ENCODE measurements at places on chromosomes 16 and 17. TPM values are rescaled to one million over a fixed set of nuclear protein-coding genes. Genes with fewer than 3 reads are reported as not detected.

GRCh38 chr17:79993390-79994227 lies 42.1 kb downstream of the TBC1D16 start:
- peak; percentile 94 for DNase-seq
- H3K4me3 ChIP-seq, result peak overlapping the region; percentile 38
- H3K4me1 ChIP-seq, result peaks cover 15% of the 10 kb centered on the region
- H3K27ac ChIP-seq, result no peak overlapping the region

DNA sequence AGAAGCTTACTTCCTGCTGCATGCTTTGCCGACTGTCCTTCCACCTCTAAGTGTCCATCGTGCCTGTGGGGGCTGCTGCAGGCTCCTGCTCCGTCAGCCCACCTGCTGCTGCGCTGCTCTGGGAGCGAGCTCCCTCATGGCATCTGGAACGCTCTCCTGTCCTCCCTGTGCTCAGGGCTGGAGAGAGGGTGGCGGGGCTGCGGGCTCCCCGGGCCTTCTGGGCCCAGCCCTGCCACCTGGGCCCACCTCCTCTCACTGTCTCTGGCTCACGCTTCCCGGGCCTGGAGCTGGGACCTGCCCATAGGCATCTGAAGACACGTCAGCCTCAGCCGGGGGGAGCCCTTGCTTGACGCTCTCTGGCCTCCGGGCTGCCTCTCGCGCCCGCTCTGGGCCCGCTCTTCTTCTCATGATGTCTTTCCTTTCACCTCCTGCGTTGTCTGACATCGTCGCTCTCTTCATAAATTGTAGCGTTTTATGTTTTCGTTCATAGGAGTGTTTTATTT lies 27.0 kb downstream of the NME3 start:
- H3K4me1 ChIP-seq, result no peaks in the 10 kb centered on the region
- no peak for DNase-seq
- no peak overlapping the region for H3K27ac ChIP-seq
- H3K4me3 ChIP-seq, result no peak overlapping the region

DNA sequence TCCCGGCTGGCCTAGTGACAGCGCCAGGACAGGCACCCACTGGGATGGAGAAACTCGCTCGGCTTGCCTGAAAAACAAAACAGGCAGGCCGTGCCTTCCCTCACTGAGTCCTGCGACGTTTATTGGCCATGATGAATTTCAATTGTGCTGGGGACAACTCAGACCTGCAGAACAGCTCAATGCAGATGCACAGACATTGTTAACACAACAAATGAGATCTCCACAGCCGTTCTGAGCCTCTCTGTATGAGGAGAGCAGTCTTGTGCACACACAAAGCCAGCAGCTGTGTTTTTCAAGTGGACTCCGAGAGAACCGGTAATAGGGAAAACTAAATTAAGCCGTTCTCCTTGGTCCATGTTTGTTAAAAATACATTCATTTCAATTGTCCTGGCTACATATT lies 15.9 kb downstream of the SHISA6 start:
- no peaks in the 10 kb centered on the region for H3K36me3 ChIP-seq
- H3K4me1 ChIP-seq, result no peaks in the 10 kb centered on the region
- H3K27me3 ChIP-seq, result no peaks in the 10 kb centered on the region
- H3K4me3 ChIP-seq, result no peak overlapping the region
- DNase-seq, result no peak

- H3K27me3 ChIP-seq, result no peaks in the 10 kb centered on the region
- peaks cover 5% of the 10 kb centered on the region for H3K4me1 ChIP-seq
- no peaks in the 10 kb centered on the region for H3K36me3 ChIP-seq
- peak; percentile 66 for DNase-seq
- no peak overlapping the region for H3K4me3 ChIP-seq
Measured at GRCh38 chr17:33164169-33164881, 128.8 kb downstream of the ASIC2 start.

DNA sequence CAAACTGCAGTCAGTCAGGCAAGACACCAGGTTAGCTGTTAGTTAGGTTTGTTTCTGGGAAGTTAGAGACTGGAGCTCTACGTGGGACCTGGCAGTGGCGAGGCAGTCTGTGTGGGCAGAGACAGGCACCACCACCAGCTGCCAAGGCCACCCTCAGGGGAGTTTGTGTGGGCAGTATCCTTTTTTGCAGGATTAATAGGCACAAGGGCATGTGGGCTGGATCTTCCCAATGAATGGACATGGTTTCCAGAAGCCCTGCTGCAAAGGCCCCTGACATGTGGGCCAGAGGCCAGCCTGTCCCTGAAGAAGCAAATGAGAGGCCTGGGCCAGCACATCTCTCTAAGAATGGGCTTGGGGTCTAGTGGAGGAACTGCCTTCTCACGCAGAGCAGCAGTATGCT lies 19.2 kb upstream of the SREBF1 start:
- no peak overlapping the region for H3K27ac ChIP-seq
- DNase-seq, result peak; percentile 63

- peaks cover 25% of the 10 kb centered on the region for H3K4me1 ChIP-seq
- H3K4me3 ChIP-seq, result peak overlapping the region; percentile 44
Measured at GRCh38 chr17:42536372-42537155, 523 bp downstream of the NAGLU start.

GRCh38 chr17:58189436-58190146 lies 2.9 kb upstream of the EPX start:
- no peaks in the 10 kb centered on the region for H3K27me3 ChIP-seq
- H3K27ac ChIP-seq, result no peak overlapping the region
- H3K4me3 ChIP-seq, result no peak overlapping the region
- no peaks in the 10 kb centered on the region for H3K36me3 ChIP-seq

DNA sequence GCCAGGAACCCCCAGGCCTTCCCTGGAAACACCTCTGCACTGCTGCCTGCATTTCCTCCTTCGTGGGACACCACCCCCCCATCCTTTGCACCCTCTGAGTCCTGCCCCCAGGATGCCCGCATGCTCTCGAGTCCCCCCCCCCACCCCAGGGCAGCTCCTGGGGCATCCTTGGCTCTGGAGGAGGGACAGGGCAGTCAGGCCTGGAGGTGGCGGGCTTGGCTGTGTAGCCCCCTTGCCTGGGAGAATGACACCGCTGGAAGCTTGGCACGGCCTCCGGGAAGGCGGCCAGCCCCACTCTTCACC lies 98.9 kb upstream of the GSE1 start:
- H3K36me3 ChIP-seq, result no peaks in the 10 kb centered on the region
- peak overlapping the region; percentile 71 for H3K27ac ChIP-seq
- DNase-seq, result no peak
- no peak overlapping the region for H3K4me3 ChIP-seq
- peaks cover 25% of the 10 kb centered on the region for H3K4me1 ChIP-seq

DNA sequence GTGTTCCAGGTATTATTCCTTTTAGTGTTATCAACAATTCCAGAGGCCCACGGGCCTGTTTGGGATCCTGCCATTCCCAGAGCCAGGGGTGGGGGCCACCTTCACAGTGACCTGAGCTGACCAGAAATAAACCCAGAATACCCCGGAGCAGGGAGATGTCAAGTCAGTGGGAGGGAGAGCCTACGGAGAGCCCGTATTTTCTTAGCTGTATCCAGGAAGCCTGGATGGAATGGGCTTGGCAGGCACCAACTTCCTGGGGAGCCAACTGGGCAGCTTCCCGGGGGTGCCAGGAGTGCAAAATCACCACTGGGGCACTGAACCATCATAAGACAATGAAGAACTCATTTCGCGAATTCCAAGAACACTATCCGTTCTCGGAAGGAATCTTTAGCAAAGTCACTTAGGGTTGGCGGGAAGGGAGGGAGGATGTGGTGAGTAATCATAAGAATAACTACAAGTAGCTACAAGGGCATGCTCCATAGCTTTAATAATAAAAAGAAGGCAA lies 13.2 kb upstream of the MRTFB start:
- no peaks in the 10 kb centered on the region for H3K4me1 ChIP-seq
- no peak for DNase-seq
- peak overlapping the region; percentile 25 for H3K27ac ChIP-seq

GRCh38 chr17:5976251-5976650 lies 93.9 kb upstream of the WSCD1 start:
- H3K4me1 ChIP-seq, result no peaks in the 10 kb centered on the region
- H3K36me3 ChIP-seq, result no peaks in the 10 kb centered on the region
- H3K4me3 ChIP-seq, result no peak overlapping the region
- DNase-seq, result no peak
- H3K27ac ChIP-seq, result no peak overlapping the region
- H3K27me3 ChIP-seq, result no peaks in the 10 kb centered on the region

DNA sequence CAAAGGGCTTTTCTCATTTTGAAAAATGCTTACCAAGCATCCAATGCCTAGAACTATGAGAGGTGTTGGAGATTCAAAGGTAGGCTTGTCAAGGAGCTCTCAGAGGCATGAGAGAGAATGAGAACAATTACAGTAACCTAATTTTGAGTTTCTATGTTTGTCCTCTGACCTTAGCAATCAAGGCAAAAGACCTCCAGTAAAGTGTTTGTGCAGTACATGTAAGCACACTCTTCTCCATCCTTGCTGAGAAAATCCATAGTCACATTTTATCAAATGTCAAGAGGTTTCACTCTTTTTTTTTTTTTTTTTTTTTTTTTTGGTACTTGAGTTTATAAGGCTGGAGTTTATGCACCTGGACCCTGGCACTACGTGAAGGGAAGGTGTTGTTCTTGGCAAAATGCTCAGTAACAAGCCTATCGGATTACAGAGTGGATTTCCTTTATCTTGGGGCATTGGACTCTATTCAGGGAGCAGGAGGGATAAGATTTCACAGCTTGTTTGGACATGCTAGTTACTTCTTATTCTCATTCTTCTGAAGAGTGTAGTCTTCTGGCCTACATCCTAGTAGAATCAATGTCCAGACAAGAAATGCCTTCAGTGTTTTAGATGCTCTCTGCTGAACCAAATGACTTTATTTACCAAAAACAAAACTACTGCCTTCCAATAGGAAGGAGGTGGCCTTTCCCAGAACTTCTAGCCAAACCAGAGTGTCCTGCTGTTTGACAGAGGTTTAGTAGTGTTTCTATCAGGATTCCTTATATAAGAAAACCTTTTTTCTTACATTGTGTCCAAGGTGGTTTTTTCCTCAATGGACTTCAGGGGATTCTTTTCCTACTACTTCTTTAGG lies 21.9 kb downstream of the KCNJ2 start:
- no peak overlapping the region for H3K4me3 ChIP-seq
- no peak for DNase-seq
- H3K4me1 ChIP-seq, result no peaks in the 10 kb centered on the region
- no peaks in the 10 kb centered on the region for H3K36me3 ChIP-seq

GRCh38 chr17:48455791-48456190 lies 25.8 kb upstream of the SKAP1 start:
- H3K27ac ChIP-seq, result no peak overlapping the region
- H3K36me3 ChIP-seq, result no peaks in the 10 kb centered on the region
- no peak overlapping the region for H3K4me3 ChIP-seq
- no peak for DNase-seq

- peak overlapping the region; percentile 98 for H3K27ac ChIP-seq
- peak overlapping the region; percentile 93 for H3K4me3 ChIP-seq
- H3K4me1 ChIP-seq, result peaks cover 47% of the 10 kb centered on the region
- H3K36me3 ChIP-seq, result peaks cover 25% of the 10 kb centered on the region
Measured at GRCh38 chr17:28744972-28745785, 1.4 kb downstream of the TRAF4 start.

DNA sequence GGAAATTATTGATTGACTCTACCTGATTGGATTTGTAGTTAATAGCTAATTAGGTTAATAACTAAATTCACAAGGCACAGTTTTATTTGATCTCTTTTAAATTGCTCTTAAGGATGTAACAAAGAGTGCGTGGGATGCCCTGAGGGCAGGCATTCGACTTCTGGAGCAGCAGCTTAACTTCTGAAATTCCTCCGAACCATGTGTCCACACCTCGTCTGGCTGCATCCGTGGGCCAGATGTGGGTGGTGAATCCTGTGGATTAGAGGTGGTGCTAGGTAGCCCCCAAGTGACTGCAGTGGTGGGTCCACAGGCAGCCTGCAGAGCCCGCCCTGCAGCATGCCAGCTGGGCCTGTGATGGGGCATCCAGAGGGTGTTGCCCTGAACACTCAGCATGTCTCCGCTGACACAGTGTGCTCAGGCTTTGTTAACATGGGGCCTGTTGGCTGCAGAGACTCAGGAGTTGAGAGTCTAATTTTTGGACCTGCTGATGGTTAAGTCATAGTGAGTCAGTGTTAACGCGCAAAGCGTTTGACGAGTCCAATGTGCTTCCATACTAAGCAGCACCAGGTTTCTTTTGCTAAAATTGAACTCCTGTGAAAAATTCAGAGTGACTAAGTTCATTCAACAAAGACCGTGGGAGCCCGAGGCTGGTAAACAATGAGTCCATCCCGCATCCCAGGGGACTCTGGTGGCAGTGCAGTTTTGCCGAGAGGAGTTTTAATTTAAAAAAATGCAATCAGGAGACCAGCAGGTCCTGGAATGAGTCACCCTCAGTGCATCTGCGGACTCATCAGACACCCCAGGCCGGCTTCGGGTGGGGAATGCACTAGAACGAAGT lies 3.8 kb upstream of the NPB start:
- H3K4me1 ChIP-seq, result peaks cover 14% of the 10 kb centered on the region
- peaks cover 58% of the 10 kb centered on the region for H3K36me3 ChIP-seq
- H3K27ac ChIP-seq, result no peak overlapping the region
- H3K4me3 ChIP-seq, result no peak overlapping the region
- H3K27me3 ChIP-seq, result peaks cover 4% of the 10 kb centered on the region

DNA sequence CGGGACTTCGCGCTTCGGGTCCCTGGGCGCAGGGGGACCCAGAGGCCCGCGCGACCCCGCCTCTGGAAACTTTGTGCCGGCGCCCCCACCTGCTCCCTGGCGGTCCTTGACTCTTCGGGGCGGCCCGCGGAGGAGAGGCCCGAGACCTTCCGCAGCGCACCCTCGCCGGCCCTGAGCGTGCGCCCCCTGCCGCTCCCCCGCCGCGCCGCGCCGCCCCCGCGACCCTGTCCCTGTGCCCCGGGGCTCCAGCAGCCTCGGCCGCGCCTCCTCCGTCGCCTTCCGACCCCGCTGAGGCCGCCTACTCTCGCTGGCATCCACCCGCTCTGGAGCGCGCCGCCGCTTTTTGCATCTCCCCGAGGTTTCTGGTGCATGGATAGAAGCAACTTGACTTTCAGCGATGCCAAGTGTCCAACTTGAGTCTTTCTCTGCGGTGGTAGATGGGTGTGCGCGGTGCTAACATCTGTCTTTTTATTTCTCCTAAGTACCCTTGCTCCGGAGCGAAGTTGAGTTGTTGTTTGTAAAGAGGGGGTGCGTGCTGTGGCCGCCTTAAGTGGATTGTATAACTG lies 414 bp downstream of the DUSP14 start:
- H3K27ac ChIP-seq, result no peak overlapping the region
- peak; percentile 69 for DNase-seq
- no peaks in the 10 kb centered on the region for H3K36me3 ChIP-seq

DNA sequence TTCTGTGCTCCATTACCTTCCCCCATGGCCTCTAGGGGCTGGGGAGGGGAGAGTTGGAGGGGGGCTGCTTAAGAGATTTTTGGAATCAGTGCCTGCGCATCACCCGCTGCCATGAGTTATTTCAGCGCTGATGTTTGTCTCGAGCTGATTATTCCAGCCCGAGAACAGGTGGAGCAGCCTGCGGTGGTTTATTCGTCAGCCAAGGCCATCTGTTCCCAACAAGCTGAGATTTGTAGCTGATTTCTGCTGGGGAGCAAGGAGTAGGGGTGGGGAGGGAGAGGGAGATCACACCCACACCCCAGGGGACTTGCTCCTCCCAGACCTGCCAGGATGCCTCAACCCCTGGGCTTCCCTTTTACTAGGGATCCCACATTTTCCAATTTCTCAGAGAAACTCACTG lies 23.1 kb downstream of the PIPOX start:
- no peak for DNase-seq
- H3K36me3 ChIP-seq, result no peaks in the 10 kb centered on the region
- H3K27ac ChIP-seq, result no peak overlapping the region
- no peaks in the 10 kb centered on the region for H3K4me1 ChIP-seq
- H3K27me3 ChIP-seq, result no peaks in the 10 kb centered on the region

Gene LCMT1
- total RNA-seq, result 42.3 TPM

Gene CLEC3A
- not detected for total RNA-seq

Gene C16orf74
- total RNA-seq, result 0.46 TPM

Gene DPEP2
- total RNA-seq, result 0.35 TPM

Gene CD300LB
- total RNA-seq, result 0.95 TPM

Gene CA7
- total RNA-seq, result not detected

Gene TEX14
- total RNA-seq, result 0.30 TPM

Gene ZMYND15
- 3.2 TPM for total RNA-seq

Measured in adrenal gland (tissue), 19 donors.